ENCODE measurements at places on chromosomes 11 and 22.

GRCh38 chr11:9057888-9058287 is 33.5 kb downstream of the SCUBE2 start:
- no peak for DNase-seq

DNA sequence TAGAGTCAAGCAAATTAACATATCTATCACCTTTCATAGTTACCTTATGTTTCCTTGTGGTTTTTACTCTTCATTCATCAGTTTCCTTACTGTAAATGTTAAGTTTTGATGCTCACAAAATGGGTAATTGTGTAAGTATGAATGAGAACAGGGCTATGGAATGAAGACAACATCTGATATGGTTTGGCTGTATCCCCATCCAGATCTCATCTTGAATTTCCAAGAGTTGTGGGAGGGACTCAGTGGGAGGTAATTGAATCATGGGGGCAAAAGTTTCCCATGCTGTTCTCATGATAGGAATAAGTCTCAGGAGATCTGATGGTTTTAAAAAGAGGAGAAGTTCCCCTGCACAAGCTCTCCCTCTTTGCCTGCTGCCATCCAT is 107.6 kb downstream of the CCDC34 start:
- DNase-seq, result no peak

- DNase-seq, result no peak
Measured at GRCh38 chr22:30992565-30992964, 23.5 kb downstream of the TUG1 start.

GRCh38 chr11:95337175-95337957 is 106.4 kb upstream of the SESN3 start:
- peak; percentile 32 for DNase-seq

DNA sequence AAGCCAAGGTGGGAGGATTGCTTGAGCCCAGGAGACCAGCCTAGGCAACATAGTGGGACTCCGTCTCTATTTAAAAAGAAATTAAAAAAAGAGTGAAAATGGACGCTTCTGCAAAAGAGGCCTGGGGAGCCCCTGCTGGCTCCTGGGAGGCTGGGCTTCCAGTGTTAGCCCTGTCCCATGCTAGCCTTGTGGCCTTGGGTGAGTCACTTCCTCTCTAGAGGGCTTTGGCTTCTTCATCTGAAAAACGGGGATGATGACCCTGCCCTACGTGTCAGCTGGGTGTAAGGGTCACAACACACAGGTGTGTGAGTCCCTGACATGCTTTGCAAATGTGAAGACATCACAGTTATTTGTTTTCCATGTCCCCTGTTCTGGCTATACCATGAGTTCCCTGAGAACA is 32.8 kb downstream of the FAM227A start:
- DNase-seq, result peak; percentile 19

DNA sequence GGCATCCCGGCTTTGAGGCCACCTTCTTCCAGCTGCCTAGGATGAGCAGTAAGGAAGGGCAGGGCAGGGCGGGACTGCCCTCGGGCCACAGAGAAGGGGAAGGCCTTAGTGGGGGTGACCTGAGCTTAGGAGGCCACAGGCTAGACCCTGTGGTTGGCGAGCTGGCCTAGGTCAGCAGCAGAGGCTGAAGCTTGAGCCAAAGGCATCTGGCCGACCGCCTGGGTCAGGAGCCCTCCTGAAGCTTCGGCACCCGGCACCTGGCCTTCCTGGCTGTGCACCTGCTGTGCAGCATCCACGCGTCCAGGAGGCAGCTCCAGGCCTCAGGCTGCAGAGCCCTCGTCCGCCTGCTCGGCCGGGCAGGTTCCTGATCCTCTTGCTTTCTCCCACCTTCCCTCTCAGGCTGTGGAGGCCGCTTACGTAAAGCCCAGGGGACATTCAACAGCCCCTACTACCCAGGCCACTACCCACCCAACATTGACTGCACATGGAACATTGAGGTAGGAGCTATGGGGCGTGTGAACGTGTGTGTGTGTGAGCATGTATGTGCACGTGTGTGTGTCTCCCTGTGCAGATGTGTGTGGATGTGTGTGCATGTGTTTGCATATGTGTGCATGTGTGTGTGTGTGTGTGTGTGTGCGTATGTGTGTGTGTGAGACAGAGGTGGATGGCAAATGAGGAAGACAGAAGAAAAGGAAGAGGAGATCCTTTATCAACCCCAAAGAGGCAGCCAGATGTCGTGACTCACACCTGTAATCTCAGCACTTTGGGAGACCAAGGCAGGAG is 34.9 kb downstream of the ST14 start:
- no peak for DNase-seq

GRCh38 chr11:134332189-134332631 is 422 bp downstream of the GLB1L2 start:
- no peak for DNase-seq

DNA sequence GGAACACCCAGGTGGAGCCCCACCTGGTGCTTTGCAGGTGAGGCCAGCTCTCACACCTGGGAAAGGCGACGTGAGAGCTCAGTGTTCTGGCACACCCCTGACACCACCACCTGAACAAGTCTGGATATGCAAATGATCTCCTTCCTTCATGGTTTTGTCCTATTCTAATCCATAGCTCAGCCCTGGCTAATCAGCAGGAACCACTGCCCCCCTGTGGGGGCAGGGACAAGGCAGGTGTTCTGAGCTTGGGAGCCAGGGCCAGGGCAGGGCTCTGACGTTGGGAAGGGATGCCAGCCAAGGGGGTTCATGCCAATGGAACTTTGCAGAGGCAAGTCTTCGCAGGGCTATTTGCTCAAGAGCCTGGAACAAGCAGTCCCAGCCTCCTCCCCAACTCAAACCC is 144.2 kb downstream of the TRIM29 start:
- DNase-seq, result no peak

- no peak for DNase-seq
Measured at GRCh38 chr22:39312410-39312809, 7.0 kb downstream of the RPL3 start.

- peak; percentile 1 for DNase-seq
Measured at GRCh38 chr11:85028329-85029101, 598.6 kb downstream of the DLG2 start.

- peak; percentile 27 for DNase-seq
Measured at GRCh38 chr11:76371170-76371569, 9.8 kb downstream of the THAP12 start.

DNA sequence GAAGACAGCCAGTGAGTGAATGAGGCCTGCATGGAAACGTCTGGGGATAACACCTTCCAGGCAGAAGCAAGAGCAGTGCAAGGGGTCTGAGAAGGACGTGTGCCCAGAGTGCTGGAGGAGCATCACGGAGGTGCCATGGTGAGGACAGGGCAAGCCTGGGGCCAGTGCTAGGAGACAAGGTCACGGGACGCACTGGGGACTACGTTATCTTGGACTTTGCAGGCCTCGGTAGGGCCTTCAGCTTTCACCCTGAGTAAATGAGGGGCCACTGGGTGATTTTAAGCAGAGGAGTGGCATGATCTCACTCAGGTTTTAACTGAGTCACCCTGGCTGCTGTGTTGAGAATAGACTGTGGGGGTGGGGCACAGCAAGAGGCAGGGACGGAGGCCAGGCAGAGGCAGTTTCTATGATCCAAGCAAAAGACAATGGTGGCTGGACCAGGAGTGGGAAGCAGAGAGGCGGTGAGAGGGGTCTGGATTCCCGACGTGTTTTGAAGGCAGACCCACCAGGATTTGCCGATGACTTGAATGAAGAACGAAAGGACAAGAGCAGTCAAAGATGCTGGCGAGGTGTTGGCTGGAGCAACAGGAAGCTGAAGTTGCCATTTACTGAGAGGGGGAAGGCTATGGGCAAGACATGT is 102.7 kb upstream of the PARVA start:
- DNase-seq, result no peak

DNA sequence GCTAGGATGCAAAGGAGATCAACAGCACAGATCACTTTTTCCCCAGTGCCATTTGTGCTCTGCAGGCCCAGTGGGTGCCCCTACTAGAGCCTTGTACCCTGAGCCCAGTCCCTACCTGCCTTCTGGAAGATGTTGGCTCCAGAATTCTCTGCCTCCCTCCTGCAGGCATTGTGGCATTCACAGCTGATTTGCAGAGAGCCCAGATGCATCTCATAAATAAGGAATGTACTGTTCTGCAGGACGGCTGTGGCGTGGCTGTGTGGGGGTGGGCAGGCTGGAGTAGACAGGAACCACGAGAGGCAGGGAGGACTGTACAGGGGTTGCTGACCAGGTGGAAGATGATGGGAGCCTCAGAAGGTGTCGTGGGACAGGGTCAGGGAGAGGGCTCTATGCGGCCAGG is 11.2 kb upstream of the MIAT start:
- DNase-seq, result no peak

DNA sequence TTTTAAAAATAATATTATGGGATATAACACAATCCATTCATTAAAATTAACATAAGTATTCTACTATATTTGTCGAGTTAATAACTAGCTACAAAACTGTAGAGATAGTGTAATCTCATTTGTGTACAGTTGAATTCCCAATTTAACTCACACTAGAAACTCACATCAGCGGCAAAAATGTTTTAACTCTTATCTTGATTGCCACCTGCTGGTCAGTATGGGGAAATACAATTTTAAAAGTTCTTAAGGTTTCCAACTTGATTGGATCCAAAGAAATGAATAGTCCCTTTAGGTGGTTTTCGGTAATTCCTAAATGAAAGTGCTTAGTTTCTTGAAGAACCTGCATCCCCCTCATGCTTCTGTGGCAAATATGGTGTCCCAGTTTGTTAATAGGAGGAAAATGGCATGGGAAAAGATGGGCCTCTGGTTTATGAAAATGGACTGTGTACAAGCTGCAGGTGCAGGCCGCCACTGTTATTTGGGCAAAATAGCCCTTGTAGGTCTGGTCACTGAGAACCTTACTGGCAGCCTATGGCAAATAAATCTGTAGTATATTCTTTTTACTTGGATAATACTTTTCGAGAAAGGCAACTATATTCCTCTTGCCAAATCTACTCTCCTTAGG is 33.7 kb upstream of the SLC17A6 start:
- DNase-seq, result peak; percentile 24
